ENCODE measurements at places on chromosomes 16 and 17. TPM values are rescaled to one million over a fixed set of nuclear protein-coding genes. Genes with fewer than 3 reads are reported as not detected.
A peak's percentile ranks its signal among the peaks of the same experiment; 100 is the strongest.

TP53TG3F gene
- total RNA-seq, result not detected

CHST5 gene
- 0.82 TPM for total RNA-seq

- DNase-seq, result no peak
These were observed 2.9 kb downstream of the ARHGEF15 start for GRCh38 chr17:8312726-8313600.

DNA sequence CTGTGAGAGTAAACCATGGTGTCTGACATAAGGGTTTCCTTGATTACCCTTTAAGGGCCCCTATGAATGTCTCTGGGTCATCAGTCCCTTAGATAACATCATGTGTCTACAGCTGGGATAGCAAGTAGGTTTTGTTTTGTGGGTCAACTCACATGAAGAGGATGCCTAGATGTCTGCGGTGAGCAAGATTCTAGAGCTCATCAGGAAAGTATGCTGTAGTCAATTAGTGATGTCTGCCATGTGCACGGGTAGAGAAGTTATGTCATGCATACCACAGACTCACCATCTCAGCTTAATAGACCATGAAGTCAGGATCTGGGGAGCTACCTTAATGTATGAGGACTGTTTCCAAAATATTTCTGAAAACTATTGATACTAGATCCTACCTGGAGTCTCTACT, 57.5 kb downstream of the CDH13 start:
- DNase-seq, result no peak

DNA sequence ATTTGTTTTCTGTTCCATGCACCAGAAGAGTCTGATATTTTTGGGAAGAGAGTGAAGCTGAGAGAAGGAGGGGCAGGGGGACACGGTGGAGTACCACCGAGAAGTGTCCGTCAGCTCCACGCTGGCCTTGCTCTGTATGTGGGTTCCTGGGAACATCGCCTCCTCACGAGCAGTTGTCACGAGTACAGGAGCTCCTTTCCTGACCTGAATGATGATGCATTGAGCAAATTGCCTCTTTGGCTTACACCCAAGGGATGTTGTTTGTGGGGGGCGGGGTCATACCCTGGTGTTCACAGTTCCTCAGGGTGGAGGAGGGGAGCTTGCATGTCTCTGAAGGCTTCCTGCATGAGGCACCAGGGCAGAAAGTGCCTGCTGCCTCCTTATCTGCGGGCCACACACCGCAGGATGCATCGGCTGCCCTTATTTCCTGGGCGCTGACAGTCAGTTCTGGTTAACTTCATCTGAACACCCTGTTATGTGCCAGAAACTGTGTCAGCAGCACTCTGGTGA, 36.2 kb downstream of the RGS9 start:
- peak; percentile 79 for DNase-seq

DNA sequence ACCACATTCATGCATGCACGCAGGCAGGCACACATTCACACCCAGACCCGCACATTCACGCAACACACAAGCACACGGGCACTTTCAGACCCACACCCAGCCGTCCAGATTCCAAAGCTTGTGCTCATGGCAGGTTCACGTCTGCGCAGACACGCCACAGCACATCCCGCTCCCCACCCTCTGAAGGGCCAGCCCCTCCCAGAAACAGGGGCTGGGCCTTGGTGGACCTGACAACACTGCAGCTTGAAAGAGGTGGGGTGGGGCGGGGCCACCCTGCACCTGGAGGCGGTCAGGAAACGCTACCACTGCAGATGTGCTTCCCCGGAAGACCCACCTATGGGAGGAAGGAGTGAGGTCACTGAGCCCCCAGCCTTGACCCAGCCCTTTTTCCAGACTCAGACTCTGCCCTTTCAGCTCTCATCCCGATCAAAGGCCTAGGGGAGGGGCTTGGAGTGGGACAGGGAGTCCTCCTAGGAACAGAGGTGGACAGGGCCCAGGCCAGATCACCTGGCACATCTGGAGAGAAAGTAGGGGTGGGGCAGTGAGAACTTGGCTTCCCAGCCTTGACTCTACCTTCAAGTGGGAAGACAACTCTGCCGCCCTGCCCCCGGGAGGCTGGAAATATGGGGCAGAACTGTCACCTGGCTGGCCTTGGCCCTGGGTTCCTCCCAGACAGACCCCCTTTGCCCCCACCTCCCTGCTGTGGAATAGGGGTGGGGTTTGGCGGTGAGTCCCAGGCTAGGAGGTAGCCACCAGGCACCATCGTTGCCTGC, 11.0 kb downstream of the P3H4 start:
- no peak for DNase-seq

GRCh38 chr16:81868057-81868748, 89.1 kb downstream of the PLCG2 start:
- DNase-seq, result no peak

EVPL gene
- total RNA-seq, result 0.09 TPM

GRCh38 chr16:3659251-3659650, 4.8 kb downstream of the DNASE1 start:
- DNase-seq, result no peak

ENO3 gene
- 90.0 TPM for total RNA-seq

- peak; percentile 31 for DNase-seq
These were observed 465.9 kb upstream of the ERCC4 start for GRCh38 chr16:13453938-13454553.

KRT23 gene
- not detected for total RNA-seq

DNA sequence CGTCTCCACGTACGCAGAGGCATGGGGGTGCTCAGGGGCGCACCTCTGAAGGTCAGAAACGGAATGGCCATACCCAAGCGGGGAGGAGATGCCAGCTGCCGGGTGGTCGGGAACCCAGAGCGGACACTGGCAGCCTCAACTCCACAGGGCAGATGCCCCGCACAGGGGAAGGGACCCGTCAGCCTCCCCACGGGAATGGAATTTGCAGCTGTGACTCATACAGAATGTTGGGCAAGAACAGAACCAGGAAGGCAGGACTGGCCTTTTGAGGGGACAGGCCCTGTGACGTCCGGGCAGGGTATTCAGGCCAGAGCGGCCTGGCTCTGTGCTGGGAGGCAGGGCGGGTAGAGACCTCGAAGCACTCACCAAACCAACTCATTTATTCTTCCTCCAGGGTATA, 7.5 kb downstream of the TK1 start:
- DNase-seq, result no peak

GRCh38 chr17:31388770-31389656, 2.5 kb upstream of the RAB11FIP4 start:
- DNase-seq, result peak; percentile 63

CCDC92B gene
- not detected for total RNA-seq

- DNase-seq, result no peak
These were observed 13.9 kb upstream of the FZD2 start for GRCh38 chr17:44543213-44543904.

CTRL gene
- total RNA-seq, result 5.0 TPM

CDH16 gene
- not detected for total RNA-seq

GRCh38 chr17:33284022-33284421, 9.1 kb downstream of the ASIC2 start:
- DNase-seq, result no peak

DNA sequence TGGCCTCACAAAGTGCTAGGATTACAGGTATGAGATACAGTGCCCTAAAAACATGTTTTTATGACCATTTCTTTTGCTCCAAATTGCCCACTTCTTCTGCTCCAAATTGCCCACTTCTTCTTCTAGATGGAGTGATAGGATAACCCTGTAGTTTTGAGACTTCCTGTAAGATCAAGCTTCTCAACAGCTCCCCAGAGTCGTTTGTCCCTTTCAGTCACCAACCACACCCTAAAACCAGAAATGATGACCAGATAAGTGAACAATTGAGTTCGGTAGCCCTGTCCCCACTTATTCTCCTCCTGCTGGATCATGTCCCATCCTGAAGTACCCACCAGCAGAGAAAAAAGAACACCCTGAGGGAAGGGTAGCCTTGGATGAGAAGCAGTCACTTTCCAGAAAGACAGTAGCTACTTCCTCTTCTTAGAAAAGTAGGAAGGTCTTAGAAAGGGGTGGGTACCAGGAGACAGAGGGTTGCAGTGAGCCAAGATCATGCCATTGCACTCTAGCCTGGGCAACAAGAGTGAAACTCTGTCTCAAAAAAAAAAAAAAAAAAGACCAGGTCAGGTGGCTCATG, 2.5 kb downstream of the ODAD4 start:
- DNase-seq, result no peak

All from activated T-cell treated with anti-CD3 and anti-CD28 coated beads, Interleukin-2, amount 50 U/mL, for 72 hours (primary cell).